Activated CD4-positive, CD25-positive, alpha-beta regulatory T cell (primary cell): ENCODE measurements at places on chromosomes 4 and X.

- DNase-seq: no peak
Measured at GRCh38 chrX:40835526-40835925, 100.2 kb upstream of the MED14 start.

- no peak for DNase-seq
Measured at GRCh38 chrX:22300130-22300529, 27.4 kb downstream of the CBLL2 start.

DNA sequence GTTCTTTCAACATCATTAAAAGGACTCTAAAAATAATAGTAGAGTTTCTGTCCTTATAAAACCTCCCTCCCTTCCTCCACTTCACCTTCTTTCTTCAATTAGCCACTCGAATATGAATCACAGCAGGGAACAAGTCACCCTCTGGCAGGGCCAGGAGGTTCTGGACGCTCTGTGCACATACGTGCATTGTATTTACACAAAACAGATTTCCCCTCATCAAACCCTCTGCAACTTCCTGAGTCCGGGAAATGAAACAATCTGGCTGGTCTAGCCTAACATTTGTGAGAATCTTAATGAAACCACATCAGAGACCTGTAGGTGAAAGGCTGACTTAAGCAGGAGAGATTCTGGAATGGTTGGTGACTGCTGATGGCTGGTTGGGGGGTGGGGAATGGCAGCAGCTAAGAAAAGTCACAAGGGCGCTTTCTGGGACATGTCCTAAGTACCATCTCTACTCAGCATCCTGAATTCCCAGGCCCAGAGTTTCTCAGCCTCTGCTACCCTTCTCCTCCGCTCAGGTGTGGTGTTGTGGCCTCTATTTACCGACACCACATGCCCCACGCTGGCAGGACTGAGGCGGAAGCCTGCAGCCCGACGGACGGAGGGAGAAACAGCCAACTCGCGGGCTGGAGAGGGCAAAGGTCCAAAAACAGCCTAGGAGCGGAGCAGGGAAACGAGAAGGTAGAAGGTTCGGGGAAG lies 1.0 kb downstream of the ZDHHC9 start:
- peak; percentile 0 for DNase-seq

- no peak for DNase-seq
Measured at GRCh38 chrX:370244-370962, 16.3 kb downstream of the PPP2R3B start.

DNA sequence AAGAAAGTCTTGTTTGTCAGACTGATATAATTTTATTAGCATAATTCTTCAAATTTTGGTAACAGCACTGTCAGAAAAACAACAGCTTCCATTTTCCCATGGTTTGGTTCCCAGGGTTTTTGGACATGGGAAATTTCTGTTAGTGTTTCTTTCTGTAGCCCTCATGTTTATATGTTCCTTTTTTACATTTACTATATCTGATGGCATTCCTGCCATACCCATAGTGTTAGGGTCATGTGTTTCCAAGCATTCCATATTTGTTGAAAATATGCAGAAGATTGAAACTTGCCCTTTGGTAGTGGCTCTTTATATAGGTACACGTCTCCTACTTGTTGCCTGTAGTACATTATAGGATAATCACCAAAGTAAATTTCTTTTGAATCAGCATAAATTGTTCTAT lies 65.8 kb downstream of the PDLIM5 start:
- DNase-seq: no peak

- DNase-seq: no peak
Measured at GRCh38 chr4:119227690-119228089, 15.2 kb downstream of the USP53 start.

- no peak for DNase-seq
Measured at GRCh38 chr4:7000421-7001176, 42.6 kb upstream of the TADA2B start.

DNA sequence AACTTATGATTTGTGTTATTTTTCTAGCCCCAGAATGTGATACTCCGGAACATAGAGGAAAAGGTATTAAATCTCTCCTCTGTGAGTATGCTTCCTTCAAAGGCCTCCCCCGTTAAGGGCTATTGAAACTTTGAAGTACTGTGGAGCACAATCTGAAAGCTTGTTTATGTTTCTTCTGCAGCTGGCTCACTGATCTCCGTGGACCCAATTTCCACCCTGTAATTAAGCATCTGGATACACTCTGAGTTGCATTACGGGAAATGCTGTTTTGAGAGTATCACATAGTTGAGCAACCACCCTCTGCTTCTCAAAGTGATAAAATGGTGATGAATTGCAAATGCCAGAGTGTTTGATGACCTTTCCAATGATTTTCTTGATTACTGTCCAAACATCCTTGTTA lies 296.8 kb upstream of the PABPC5 start:
- no peak for DNase-seq

DNA sequence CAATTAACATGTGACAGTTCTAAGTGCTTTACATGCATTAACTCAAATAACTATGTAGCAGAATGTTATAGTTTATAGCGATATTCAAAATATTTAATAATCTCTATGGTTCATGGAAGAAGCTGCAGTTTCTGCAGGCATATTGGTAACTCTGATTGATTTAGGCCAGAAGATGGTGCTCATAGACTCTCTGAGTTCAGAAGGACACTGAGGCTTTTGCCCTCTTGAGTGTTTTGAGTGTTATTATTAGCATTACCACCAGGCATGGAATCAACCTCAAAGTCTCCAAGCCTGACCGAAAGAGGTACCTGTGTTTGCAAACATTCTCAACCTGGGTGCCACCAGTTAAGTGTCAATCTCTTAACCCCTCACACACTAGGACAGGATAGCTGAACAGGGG lies 792.3 kb upstream of the PCDH7 start:
- DNase-seq: no peak

- peak; percentile 1 for DNase-seq
Measured at GRCh38 chr4:77818073-77818601, 1.0 kb downstream of the CNOT6L start.

- DNase-seq: no peak
Measured at GRCh38 chr4:153266988-153267387, 62.7 kb downstream of the TRIM2 start.

DNA sequence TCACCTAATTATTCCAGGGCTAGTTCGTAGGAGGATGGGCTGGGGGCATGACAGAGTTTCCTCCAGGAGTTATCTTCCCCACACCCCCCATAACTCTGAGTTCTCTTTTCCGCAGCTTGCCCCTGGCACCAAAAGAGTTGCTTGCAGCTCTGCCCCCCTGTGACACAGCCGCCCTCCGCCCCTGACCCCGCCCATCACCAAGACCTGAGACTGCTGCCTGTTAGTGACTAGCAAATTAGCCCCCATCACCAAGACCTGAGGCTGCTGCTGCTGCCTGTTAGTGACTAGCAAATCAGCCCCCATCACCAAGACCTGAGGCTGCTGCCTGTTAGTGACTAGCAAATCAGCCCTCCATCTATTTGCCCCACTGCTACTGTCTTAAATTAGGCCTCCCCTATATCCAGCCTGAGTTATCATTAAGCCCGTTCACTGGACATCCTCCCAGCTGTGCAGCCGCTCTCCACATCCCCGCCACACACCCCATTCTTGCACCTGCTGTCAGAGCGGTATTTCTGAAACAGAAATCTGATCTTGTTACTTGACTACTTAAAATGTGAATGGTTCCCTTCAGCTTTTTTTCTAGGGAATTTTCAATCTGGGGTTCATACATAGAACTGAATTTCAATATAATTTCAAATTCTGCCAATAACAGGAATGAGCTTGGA lies 1.5 kb upstream of the PAPSS1 start:
- peak; percentile 11 for DNase-seq

DNA sequence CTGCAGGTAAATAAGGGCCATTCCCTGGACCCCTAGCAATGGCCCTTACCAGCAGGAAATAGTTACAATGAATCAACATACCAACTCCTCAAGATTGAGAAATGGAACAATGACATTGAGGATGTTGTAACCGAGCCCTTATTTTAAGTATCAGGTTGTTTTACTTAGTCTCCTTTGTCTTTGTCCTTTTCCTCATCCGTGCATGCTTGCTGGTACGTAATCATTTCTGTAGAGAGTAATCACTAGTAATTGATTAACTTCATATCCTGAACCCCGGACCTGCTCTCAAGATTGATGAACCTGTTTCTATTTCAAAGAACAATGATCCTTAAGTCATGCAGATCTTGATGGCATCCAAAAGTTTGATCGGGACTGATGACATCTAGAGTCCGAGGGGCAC lies 98.6 kb upstream of the LANCL3 start:
- no peak for DNase-seq

DNA sequence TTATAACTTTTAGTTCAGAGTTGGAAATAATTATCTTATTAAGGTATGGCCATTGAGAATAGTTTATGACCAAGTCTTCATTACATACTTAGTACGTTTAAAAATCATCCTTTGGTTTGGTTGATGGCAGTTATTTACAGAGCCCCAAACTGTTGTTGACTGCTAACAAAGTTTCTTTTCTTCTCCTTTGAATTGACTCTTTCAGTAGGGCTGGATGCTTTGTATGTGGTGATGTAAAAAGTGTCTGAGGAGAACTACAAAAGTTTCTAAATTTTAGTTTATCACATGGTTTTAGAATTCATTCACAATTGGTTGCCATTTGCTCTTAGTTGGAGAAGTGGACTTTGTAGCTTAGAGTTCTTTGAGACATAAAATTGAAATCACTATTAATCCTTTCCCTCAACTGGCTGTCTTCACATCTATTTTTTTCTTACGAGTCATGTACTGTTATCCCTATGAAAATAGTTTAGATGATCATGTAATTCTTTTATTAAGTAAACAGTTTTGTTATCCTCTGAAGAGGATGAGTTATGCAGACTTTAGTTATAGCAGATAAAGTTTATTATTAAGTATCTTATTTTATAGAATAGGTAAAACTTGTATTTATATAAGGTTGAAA lies 14.8 kb downstream of the PTPN13 start:
- no peak for DNase-seq

- DNase-seq: no peak
Measured at GRCh38 chrX:118396113-118396512, 50.2 kb downstream of the WDR44 start.

DNA sequence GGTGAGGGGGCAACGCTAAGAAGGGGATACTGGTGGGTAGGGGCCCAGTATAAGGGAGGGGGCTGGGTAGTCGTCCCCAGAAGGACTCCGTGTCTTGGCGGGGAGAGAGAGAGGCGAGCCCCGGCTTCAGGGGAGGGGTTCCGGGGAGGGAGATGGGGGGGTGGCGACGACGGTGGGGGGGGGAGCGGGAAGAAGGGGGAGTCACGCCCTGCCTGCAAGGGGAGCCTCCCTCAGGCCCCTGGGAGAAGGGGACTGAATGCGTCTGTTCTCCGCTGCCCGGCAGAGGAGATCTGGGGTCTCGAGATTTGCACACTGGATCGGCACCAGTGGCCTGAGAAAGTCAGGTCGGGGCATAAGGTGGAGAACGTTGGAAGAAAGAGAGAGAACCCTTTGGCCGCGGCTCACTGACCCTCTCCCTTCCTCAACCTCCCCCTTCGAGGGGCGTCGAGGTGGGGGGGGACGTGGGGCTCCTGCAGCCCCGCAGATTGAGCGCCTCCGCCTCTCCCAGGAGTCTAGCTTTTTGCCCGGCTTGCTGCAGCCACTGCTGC lies 609 bp upstream of the BCORL1 start:
- no peak for DNase-seq

DNA sequence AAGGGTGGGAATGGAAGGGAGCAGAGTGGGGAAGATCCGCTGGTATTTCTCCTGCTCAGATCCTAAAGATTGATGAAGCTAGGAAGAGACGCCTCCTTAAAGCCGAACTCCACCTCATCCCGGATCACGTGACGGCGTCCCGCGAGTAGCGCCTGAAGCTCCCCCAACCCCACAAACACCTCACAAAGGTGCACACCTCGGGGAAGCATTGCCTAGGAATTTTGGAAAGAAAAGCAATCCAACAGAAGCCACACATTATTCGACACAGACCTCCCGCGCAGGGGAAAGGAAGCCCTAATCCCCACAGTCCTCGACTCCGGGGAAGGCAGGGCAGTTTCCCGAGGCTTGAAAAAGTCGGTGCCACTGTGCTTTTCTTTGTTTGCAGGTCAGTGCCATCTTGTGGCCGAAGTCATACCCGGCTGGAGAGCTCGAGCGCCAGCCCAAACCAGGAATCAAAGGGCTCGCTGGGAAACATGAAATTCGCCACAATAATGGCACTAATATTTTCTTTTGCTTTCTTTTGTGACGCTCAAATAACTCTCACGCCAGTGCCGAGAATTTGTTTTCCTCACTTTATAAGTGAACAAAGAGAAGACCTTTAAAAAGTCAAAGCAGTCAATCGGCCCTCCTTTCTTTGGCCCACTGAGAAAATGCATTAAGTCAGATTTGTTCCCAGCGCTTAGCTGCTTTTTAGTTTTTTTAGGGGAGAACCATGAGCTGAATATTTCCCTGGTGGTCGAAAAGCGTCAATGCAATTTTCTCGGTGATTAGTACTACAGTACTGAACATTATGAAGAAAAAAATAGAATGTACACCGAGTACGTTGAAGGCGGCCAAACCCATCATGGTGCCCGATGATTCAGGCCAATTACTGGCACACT lies at the start of gene NPY1R:
Gene NPY1R, minus strand, starts transcription at position 71 of the 881 bp plus-strand sequence. CDS start 6,042 bp downstream, outside the sequence.
- DNase-seq: no peak

GRCh38 chr4:54607521-54607920 lies 50.2 kb upstream of the KIT start:
- DNase-seq: no peak

- DNase-seq: no peak
Measured at GRCh38 chr4:81452452-81453006, 19.2 kb downstream of the RASGEF1B start.

DNA sequence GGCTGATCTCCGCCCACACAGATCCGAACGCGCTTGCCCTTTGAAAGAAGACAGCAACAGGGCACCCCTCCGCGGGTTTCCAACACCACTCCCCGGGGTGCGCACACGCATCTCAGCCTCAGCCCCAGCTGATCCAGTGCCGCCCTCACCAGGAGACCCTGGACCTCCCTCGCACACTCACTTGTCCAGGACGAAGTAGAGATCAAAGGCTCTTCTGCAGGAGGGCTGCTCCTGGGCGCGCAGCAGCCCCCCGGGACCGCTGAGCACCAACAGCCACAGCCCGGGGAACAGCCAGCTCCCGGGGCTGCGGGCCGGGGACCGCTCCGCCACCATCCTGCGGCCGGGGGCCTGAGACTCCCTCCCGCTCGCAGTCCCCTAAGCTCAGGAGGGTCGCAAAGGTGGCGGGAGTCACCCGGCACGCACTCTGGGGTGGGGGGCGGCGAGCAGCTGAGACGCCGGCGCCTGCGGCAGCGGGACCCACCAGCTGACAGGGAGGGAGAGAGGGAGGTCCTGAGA lies 743 bp downstream of the ANTXR2 start:
- no peak for DNase-seq

GRCh38 chrX:48924270-48924669 lies 5.4 kb upstream of the PIM2 start:
- no peak for DNase-seq

DNA sequence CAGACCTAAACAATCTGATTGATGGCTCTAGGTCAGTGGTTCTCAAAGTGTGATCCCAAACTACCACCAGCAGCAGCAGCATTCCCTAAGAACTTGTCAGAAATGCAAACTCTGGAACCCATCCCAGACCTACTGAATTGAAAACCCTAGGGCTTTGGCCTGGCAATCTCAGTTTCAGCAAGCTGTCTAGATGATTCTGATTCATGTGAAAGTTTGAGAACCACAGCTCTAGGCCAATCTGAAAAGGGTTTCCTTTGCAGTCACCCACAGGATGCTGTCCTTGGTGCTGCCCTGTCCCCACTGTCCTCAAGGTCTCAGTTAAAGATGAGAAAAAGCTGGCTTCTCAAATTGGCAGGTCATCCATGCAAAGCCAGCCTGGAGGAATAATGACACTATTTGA lies 34.8 kb downstream of the SMPX start:
- no peak for DNase-seq

GRCh38 chr4:126742885-126743284 lies 889.9 kb upstream of the INTU start:
- no peak for DNase-seq
